NCI-H1105 (cell line): ENCODE measurements at places on chromosomes 11 and 22.

DNA sequence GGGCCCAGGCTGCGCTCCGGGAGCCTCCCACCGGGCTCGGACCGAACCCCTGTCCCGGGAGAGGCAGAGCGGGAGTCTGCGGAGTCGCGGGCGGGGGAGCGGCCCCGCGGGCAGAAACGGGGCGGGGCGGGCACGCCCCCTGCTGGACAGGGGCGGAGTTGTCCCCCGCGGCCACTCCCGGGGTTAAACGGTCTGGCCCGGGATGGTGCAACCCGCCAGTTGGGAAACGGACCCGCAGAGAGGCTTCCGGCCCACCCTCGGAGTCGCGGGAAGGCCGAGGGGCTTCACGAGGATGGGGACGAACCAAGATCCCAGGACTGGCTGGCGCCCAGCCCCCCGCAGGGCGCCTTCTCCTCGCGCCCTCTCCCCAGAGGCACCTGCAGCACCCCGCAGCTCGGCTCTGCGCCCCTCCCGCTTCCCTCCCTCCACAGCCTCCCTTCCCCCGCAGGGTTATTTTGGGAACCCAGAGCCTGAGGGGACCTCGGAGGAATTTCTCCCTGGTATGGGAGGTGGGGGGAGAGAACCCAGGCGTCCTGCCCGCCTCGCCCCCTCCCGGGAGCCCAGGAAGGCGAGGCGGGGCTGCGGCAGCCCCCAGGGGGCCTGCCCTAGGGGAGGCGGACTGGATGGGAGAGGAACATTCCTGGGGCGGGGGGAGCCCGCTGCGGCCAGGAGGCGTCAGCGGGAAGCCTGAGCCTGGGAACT lies 902 bp downstream of the RASGRP2 start:
- DNase-seq, result peak; percentile 16

DNA sequence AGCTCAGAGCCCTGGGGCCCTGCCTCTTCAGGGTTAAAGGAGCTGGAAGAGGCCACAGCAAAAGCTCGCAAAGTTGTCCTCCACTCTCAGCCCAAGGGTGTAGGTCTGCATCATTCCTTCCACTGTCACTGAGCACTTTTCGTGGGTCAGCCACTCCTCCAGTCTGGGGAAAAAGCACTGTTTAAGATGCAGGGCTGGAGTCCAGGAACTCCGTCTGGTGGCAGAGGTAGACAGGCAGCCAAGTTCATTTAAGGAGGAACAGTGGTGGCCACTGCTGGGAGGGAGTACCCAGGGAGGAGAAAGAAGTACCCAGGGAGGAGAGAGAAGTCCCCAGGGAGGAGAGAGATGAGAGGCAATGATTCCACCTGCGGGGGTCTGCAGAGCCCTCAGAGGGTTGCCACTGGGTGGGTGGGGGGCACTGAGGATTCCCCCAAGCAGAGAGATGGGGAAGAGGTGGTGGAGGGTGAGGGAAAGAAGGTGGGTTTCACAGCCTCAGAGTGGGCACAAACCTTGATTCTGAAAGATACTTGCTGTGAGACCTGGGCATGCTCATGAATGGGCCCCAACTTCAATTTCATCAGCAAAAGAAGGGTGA lies 70.0 kb upstream of the B3GAT1 start:
- no peak for DNase-seq

DNA sequence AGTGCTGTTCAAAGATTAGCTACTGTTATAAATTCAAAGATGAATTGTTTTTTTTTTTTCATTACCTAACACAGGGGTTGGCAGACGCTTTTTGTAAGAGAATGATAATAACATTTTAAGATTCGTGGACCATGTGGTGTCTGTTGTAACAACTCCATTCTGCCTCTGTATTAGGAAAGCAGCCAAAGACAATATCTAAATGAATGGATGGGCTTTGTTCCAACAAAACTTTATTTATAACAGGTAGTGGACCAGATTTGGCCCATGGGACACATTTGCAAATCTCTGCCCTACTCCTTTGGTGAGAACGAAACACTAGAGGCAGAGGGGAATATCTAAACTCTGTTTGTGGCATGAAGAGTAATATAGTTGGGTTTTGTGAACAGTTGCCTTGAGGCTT lies 83.6 kb upstream of the BLID start:
- no peak for DNase-seq

DNA sequence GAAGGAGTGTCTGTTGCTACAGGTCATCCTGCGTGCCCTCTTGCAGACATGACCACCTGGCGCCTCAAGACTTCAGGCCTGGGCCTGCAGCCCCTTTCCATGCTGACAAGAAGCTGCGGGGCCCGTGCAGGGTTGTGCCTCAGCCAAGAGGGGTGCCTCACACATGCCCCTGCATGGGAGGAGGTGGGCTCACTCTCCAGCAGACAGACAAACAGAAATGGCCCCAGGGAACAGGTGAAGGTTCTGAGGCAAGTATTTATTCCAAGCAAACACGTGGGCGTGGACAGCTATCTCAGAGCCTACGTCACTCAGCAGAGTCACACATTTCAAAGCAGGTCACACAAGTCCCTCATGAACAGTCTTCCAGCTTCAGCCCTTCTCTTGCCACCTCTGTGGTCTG lies 5.9 kb upstream of the SYCE3 start:
- DNase-seq, result no peak

- no peak for DNase-seq
Measured at GRCh38 chr11:13348305-13348704, 70.7 kb downstream of the BMAL1 start.

GRCh38 chr22:26295563-26296126 lies 126.4 kb downstream of the SEZ6L start:
- no peak for DNase-seq

DNA sequence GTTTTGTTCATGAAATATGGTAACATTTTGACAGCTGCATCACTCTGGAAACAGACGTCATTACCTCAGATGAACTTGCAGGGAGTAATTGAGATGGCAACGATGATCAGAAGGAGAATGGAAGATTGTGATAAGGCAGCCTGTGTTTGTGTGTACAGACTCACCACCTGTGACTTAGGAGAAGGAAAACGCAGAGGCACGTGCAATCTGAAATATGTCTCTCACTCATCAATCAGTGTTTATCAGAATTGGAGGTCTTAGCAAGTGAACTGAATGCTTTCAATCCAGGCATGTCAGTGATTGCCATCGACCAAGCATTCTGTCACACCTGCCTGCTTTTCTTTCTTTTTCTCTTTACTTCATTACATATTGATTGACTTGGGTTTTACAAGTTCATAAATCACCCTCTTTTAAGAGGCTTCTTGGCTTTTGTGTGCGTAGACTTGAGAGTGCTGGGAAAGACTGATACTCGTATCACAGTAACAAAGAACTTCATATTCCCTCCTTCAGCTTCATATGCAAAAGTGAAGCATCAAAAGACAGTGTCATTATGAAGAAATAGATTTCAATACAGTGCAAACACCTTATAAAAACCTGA lies 24.6 kb downstream of the FAT3 start:
- no peak for DNase-seq

DNA sequence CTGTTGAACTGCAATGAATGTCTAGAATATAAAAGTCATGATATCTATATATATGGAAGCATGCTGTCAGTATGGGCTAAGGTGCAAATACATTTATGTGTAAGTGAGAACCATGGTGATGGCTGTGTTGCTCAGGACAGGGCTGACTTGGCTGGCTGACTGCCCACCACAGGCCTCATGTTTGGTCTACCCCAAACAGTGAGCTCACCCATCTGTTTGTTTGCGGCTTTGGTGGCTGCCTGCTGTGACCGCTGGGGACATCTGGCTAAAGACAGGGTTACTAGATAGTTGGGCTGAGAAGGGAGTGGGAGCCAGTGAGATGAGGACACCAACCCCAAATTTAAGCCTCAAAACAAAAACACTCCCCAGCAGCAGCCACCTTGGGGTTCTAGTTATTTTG lies 6.3 kb downstream of the CD44 start:
- no peak for DNase-seq

DNA sequence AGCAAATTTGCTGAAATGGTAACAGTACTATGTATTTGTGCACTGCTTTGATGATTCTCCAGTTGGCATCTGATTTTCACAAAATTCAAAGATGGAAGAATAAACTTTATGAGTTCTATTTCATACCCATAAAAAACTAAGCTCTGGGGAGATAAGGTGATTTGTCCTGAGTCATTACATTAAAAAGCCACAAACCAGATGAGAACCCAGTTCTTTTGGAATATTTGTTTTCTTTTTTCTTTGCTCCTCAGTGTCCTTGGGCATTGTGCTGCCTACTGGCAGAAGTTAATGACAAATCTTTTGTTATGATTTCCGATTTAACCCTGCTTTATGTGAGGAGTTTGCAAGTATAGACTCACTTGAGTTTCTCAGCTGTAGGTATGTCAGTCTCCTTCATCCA lies 45.4 kb upstream of the AMOTL1 start:
- DNase-seq, result no peak

- DNase-seq, result no peak
Measured at GRCh38 chr11:10415817-10416392, 39.2 kb upstream of the AMPD3 start.

GRCh38 chr11:2271077-2271326 lies 614 bp upstream of the ASCL2 start:
- DNase-seq, result no peak

DNA sequence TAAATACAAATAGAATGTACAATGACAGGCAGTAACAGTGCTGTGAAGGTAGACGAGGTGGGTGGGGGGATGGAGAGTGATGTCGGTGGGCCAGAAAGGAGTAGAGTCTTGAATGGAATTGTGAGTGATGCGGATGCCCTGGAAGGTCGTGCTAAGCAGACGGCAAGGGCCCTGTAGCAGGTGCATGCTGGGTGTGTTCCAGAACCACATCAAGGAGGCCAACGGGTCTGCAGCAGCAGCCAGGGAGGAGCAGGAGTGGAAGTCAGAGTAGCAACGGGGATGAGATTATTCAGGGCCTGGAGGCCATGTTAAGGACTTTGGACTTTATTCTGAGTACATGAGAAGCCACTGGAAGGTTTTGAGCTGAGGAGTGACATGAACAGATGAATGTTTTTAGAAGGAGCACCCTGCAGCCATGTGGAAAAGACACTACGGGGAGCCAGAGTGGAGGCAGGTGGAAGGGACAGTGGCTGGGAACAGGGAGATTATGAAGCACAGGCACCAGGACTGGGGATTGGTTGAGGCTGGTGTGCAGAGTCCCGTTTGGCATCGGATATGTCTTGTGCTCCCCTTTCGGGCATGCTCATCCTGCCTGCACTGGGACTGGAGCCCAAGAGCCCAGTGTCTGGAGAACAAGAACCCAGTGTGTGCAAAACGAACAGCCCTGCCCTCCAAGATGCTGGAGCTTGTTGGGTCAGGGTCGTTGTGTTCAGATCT lies 74.1 kb downstream of the COMMD9 start:
- DNase-seq, result no peak

DNA sequence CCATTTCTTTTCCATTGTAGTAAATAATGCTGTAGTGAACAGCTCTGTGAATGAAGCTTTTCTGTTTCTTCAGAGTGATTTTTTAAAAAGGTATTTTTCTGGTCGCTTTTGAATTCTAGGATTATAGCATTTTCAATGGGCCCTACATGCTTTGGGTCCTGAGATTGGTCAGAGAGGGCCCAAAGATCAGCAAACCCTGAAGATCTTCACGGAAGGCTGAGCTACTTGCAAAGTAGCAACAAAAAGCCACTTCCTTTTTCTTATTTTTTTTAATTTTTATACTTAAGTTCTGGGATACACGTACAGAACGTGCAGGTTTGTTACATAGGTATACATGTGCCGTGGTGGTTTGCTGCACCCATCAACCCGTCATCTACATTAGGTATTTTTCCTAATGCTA lies 200.5 kb downstream of the FAT3 start:
- no peak for DNase-seq

- no peak for DNase-seq
Measured at GRCh38 chr22:19869497-19870152, 15.0 kb upstream of the GNB1L start.

- no peak for DNase-seq
Measured at GRCh38 chr11:132064987-132065620, 694.7 kb downstream of the NTM start.

DNA sequence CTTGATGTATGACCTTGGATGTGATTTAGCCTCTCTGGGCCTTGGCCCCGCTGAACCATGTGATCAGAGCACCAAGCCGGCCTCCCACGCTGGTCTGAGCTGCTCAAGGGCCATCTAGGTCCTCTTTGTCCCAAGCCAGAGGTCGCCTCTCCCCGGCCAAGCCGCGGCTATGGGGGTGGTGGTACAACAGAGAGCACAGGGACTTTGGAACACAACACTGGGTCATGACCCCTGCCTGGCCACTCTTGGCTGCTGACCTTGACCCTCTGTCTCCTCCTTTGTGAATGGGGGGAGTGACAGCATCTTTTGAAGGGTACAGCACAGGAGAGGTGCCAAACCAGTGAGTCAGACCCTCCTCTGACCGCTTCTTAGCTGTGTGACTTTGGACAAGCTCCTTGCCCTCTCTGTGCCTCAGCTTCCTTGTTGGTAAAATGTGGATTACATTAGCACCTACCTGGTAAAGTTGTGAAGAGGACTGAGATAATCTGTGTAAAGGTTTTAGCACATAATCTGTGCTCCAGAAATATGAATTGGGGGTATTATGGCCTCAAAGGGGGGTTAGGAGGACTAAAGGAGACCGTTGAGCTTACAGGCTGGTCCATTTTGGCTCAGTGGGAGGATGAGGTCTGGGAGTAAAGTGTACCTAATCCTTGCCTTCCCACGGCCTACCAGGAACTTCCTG lies 4.7 kb downstream of the SCYL1 start:
- no peak for DNase-seq

- DNase-seq, result no peak
Measured at GRCh38 chr11:34916843-34917770, 689 bp downstream of the PDHX start.

DNA sequence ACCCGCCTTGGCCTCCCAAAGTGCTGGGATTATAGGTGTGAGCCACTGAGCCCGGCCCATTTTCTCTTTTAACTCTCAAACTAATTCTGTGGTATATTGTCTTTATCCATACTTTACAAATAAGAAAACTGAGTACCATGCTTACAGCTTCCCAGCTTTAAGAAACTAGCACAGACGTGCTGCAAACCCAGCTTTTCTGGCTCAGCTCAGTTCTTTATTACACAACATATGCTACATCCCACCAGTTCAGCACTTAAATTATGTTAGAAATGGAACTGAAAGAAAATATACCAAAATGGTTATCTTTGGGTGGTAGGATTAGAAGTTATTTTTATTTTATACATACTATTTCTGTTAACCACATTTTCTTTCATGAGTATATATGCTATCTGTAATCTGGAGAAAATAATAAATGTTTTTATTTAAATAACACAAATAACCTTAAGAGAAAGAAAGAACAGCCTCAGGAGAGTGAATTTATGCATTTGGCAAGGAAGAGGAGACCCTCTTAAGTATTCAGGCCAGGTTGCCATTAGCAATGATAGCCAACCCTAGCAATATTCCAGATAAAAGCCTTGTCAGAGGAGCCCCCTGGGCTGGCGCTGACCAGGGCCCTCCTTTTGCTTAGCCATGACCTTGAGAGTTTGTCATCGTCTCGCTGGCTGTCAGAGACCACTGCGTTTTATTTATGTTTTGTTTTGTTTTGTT lies 33.8 kb downstream of the SLN start:
- no peak for DNase-seq
